Uterus (tissue), 4 donors: ENCODE measurements at places on chromosomes 13 and 19. TPM values are rescaled to one million over a fixed set of nuclear protein-coding genes. Genes with fewer than 3 reads are reported as not detected.
A peak's percentile ranks its signal among the peaks of the same experiment; 100 is the strongest.

Gene DHDH
- total RNA-seq: 0.95 TPM

Gene NALCN
- 0.88 TPM for total RNA-seq

DNA sequence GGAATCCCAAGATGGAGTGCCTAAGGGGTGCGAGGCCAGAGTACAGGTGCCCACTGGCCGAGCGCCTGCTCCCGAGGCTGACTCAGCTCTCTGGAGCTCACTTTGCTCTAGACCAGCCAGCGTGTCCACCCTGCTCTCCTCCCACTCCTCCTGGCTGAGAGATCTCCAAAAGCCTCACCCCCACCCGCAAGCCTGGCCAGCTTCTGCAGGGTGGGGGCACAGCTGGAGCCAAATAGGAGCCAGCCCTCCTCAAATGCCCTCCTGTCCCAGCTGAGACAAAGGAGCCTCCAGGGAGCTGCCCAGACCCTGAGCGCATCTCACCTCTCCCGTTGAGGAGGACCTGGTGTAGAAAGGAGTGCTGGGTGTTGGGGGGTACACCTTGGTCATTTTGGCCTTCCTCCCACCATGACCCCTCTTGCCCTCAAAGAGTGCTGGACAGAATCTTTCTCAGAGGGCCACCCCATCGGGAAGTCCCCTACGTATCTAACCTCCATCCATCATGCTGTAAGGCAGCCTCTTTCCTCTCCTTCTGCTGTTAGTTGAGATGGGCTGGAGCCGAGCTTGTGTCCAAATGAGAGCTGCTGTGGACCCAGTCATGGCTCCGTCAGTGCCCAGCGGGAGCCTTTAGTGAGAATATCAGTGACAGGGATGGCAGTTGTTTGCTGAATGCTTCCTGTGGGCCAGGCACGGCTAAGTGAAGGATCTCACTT is 123.9 kb upstream of the VSTM2B start:
- DNase-seq: peak; percentile 28

- DNase-seq: no peak
Observed at GRCh38 chr13:56015919-56016318, 1124.8 kb upstream of the PRR20A start.

- DNase-seq: no peak
Observed at GRCh38 chr19:41297628-41298347, 12.2 kb upstream of the CCDC97 start.

GRCh38 chr19:20925481-20925880 is 2.4 kb downstream of the ZNF85 start:
- no peak for DNase-seq

GRCh38 chr13:47146991-47147811 is 250.3 kb upstream of the HTR2A start:
- DNase-seq: no peak

GRCh38 chr13:61410669-61411297 is 4.9 kb downstream of the PCDH20 start:
- DNase-seq: no peak

- no peak for DNase-seq
Observed at GRCh38 chr19:42010245-42011126, 16.5 kb upstream of the ATP1A3 start.

DNA sequence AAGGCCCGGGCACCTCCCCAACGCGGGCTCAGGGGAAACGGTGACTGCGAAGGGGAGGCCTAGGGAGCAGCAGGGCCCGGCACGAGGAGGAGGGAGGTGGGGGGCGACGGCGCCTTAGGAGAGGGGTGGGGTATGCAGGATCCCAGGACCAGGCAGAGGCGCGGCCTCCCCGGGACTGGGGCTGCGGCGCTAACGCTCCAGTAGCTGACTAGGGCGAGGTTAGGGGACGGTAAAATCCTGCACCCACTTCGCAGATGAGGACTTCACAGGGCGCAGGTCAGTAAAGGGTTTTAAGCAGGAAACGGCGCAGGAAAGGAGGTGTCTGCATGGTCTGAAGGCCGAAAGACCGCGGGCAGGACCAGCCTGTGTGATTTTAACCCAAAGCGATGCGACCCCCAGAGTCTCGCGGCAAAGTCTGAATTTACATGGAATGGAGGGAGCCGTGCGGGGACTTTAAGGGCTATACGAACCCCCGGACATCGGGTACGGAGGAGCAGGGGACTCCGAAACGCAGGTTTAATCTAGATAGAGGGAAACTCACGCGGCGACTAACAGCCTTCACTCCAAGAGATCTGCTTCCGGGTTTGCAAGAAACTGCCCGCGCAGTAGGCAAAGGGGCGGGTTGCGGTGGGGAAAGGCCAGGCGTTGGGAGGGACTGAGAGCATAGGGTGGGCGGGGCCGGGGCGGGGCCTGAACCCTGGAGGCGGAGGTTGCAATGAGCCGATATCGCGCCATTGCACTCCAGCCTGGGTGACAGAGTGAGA is at the start of gene ZNF665:
Gene ZNF665 (minus strand): TSS at position 588 of the 764 bp plus-strand sequence. CDS start 10,460 bp downstream, outside the sequence.
- peak; percentile 85 for DNase-seq

GRCh38 chr19:54305141-54305540 is 7.8 kb downstream of the LILRA5 start:
- no peak for DNase-seq

Gene ZNF296
- total RNA-seq: not detected

- no peak for DNase-seq
Observed at GRCh38 chr19:19677579-19677978, 8.9 kb downstream of the ZNF101 start.

DNA sequence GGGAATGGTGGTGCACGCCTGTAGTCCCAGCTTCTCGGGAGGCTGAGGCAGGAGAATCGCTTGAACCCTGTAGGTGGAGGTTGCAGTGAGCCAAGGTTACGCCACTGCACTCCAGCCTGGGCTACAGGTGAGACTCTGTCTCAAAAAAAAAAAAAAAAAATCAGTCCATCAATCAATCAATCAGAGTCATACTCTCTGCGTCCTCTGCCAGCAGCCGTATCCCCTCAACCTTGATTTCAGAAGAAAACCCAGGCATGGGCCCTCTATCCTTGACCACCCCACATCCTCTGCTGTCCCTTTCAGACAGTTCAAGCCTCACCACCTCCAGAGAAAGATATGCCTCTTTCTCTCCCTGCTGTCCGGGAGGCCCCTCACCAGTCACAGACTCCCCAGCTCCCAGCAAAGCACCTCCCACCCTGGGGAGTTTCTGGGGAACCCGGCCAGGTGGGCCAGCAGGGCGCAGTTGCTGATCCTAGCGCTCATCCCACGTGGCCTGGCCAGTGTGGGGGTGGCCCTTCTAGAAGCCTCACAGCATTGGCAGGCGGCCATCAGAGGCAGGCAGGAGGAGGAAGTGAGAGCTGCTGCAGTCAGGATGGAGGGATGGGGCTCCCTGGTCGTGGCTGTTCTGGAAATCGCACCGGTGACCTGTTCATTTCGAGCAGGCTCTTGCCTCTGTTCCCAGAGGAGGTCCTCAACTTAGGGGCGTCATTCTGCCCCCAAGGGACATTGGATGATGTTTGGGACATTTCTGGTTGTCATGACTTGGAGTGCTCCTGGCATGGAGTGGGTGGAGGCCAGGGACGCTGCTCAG is 10.2 kb upstream of the JSRP1 start:
- DNase-seq: peak; percentile 78

DNA sequence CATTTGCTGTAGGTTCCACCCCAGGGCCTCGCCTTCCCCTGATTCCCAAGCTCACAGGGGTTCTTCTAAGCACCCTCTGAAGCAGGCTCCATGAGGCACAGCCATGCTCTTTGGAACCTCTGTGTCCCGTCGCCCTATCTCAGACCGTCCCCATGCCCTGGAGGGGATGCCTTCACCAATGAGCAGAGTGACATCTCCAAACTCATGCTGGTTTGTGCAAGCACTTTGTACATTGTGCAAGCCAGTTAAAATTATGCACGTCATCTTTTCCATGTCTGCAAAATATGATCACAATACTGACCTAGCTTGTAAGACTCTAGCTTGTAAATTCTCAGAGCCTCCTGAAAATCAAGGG is 46.5 kb upstream of the RAP2A start:
- DNase-seq: no peak

DNA sequence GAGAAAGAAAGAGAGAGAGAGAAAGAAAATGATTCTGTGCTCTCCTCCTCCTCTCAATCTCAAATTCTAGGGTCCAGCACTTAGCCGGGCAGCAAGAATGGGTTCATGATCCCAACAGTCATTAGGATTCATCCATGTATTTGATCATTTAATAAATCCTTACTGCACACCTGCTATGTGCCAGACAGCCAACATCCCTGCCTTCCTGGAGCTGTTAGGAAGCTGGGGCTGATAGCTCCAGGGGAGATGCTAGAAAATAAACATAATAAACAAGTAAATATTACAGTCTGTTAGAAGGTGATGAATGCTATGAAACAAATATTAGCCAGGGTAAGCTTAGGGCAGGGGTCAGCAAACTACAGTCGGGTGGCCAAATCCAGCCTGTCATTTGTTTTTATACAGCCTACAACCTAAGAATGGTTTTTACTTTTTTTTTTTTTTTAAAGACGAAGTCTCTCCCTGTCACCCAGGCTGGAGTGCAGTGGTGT is 9.9 kb upstream of the ACP7 start:
- DNase-seq: no peak

DNA sequence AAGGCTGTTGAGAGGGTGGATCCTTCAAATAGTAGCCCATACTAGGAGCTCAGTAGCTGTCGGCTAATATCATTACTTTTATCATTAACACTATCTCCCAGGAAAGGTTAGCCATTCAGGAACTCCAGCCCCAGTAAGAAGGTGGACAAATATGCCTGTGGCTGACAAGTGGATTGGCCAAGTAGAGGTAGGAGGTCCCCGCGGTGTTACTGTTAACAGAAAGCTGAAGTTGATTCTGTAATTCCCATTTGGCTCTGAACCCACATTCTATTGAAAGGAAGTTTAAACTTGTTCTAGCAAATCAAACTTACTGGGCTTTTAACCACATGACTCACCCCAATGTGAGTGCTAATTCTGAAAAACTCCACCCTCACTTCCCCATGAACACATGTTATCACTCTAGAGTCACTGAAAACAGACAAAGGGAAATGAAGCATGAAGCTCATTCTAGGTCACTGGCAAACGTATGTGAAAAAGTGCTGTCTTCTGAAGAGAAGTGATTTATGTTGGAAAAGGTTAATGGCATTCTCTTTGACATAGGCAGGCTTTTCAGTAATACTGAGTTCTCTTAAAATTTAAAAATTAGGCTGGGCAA is 273.5 kb downstream of the FGF14 start:
- no peak for DNase-seq

DNA sequence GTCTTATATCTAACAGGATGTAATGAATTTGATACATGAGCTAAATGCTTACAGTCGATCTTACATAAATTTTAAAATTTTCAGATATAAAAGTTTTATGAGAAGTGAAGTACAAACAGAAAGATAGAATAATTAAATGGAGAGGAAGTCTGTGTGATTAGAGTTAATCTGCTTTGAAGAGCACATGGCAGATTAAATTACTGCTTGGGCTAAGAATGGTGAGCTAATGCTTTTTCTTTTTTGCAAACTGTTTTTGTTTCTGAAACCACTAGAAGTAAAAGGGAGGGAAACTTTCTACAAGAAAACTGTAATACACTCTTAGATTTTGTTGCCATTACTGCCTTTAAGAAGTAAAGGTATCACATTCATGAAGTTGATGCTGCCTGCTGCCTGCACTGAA is 96.3 kb upstream of the SPRY2 start:
- no peak for DNase-seq

Gene PDX1
- total RNA-seq: not detected

DNA sequence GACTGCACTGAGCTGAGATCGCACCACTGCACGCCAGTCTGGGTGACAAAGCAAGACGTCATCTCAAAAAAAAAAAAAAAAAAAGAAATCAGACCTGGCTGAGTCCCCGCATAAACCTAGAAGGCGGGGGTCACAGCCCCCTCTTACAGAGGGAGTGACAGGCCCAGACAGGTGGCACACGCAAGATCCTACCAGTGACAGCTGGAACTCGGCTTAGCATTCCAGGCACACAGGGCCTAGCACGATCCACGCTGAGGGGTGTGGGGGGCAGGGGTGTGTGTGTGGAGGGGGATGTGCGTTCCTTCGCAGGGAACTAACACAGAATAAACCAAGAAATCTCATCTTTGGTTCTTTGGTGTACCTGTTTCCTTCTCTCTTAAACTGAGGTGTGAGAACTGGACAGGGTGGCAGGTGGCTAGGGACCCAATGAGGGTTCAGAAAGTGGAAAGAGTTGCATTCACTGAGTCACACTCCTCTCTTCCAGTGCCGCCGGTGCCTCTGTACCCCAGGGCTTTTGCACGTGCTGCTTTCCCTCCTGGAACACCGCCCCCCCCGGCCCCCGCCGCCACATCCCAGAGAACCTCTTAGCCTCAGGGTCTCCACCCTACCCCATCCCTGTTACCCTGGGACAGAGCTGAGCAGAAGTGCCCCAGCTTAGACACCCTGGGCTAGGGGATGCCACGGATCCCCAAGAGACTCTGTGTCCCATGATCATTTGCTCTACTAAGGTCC is 5.0 kb downstream of the SGTA start:
- DNase-seq: no peak
